ENCODE measurements at places on chromosomes 6 and 20. TPM values are rescaled to one million over a fixed set of nuclear protein-coding genes. Genes with fewer than 3 reads are reported as not detected.

DNA sequence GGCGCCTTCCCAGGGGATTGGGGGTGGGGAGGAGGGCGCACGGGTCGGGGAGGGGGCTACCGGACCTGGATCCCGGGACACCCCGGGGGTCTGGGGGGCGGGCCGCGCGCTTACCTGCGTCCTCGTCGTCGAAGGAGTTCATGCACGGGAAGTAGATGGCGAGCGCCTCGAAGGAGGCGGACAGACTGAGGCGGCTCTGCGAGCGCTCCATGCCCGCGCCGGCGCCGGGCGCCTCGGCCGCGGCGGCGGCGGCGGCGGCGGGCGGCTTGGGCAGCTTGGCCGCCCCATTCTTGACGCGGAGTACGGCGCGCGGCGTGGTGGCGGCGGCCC is 320 bp downstream of the RIMS4 start:
- H3K27me3 ChIP-seq = no peaks in the 10 kb centered on the region
- no peak overlapping the region for H3K27ac ChIP-seq
- no peak for DNase-seq

DNA sequence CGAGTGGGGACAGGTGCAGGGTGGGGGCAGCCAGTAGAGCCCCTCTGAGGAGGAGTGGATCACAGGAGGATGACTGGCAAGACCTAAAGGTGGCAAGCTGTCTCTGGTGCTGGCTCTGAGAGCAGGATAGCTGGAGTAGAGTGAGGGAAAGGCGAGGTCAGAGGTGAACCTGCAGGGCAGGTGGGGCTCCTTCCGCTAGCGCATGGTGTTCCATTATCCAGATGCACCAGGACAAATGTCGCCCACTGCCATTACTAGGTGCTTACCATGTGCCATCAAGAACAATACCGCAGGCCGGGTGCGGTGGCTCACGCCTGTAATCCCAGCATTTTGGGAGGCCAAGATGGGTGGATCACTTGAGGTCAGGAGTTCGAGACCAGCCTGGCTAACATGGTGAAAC is 18.3 kb upstream of the FAM110A start:
- no peak overlapping the region for H3K27ac ChIP-seq
- H3K36me3 ChIP-seq = no peaks in the 10 kb centered on the region
- no peaks in the 10 kb centered on the region for H3K27me3 ChIP-seq
- DNase-seq = no peak
- H3K4me3 ChIP-seq = no peak overlapping the region

DNA sequence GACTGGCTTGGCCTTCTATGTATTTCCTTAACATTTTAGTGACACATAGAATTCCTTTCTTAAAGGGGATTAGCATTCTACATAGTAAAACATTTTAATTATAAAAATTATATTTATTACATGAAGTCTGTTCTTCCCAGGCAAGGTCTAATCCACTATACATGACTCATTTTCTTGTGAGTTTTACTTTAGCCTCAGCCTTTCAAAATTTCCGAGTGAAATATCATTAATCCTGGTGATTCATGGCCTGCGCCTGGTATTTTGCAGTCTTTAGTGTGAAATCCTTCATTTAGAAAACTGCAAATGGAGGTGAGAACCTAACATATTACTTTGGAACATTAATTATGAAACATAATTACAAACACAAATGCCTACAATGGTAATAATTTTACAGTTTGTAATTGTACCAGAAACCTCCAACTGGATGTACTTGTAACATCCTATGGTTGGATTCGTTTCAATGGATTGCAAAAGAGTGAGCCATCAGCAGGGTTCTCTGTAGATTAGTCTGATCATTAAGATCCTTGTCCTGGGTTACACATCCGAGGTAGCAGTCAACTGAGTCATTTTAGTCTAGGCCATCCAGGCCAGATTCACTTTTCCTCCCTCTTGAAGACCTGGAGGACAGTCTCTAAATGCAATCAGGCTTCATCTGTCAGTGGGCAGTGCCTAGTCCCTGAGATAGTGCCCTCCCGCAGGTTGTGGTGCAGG is 272.0 kb downstream of the PACRG start:
- no peak overlapping the region for H3K27ac ChIP-seq
- no peaks in the 10 kb centered on the region for H3K36me3 ChIP-seq
- DNase-seq = no peak

DNA sequence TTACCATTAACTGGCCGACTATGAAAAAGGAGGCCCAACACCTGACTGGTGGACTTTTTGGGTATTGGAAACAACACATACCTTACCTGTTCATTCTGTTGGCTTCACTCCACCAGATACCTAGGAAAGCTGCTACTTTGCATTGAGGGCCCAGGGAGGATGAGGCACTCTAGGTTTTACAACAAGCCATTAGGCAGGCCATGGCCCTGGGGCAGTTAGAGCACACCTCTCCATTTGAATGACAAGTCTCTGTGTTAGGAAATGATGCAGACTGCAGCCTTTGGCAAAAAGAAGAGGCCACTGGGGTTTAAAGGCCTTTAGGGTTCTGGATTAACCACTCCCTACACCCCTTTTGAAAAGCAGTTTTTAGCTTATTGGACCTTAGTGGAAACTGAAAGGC is 144.3 kb downstream of the OR2B2 start:
- H3K36me3 ChIP-seq = no peaks in the 10 kb centered on the region
- no peak overlapping the region for H3K4me3 ChIP-seq
- no peak for DNase-seq
- no peaks in the 10 kb centered on the region for H3K4me1 ChIP-seq

GRCh38 chr6:30157581-30157980 is 3.4 kb downstream of the TRIM10 start:
- no peak overlapping the region for H3K4me3 ChIP-seq
- peaks cover 13% of the 10 kb centered on the region for H3K4me1 ChIP-seq
- no peaks in the 10 kb centered on the region for H3K27me3 ChIP-seq
- no peak overlapping the region for H3K27ac ChIP-seq
- no peaks in the 10 kb centered on the region for H3K36me3 ChIP-seq
- DNase-seq = no peak

DNA sequence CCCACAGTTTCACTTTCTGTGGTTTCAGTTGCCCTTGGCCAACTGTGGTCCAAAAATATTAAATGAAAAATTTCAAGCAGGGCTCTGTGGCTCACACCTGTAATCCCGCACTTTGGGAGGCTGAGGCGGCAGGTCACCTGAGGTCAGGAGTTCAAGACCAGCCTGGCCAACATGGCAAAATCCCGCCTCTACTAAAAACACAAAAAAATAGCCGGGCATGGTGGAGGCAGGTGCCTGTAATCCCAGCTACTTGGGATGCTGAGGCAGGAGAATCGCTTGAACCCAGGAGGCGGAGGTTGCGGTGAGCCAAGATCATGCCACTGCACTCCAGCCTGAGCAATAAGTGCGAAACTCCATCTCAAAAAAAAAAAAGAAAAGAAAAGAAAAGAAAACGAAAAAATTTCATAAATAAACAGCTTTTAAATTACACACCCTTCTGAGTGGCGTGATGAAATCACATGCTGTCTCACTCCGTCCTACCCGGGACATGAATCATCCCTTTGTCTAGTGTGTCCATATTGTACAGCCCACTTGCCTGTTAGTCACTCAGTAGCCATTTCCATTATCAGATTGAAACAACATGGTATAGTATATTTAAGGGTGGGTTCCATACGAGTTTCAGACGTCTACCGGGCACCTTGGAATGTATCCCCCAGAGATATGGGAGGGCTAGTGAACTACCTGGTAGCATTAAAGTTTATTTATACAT is 11.7 kb downstream of the PTPRK start:
- H3K27ac ChIP-seq = no peak overlapping the region
- no peaks in the 10 kb centered on the region for H3K27me3 ChIP-seq
- no peak for DNase-seq

- no peak overlapping the region for H3K27ac ChIP-seq
- no peaks in the 10 kb centered on the region for H3K36me3 ChIP-seq
- no peak overlapping the region for H3K4me3 ChIP-seq
Observed at GRCh38 chr6:34021554-34022190, 124.2 kb downstream of the GRM4 start.

Gene EYS
- not detected for total RNA-seq

Gene CALHM6
- 0.30 TPM for total RNA-seq

Gene ZBTB9
- 11.4 TPM for total RNA-seq
